Activated B cell treated with CpG ODN at 0.5 μM for 24 hours (primary cell): ENCODE measurements at places on chromosomes 7 and 10. TPM values are rescaled to one million over a fixed set of nuclear protein-coding genes. Genes with fewer than 3 reads are reported as not detected.
A peak's percentile ranks its signal among the peaks of the same experiment; 100 is the strongest.

- no peak for DNase-seq
- peaks cover 90% of the 10 kb centered on the region for H3K4me1 ChIP-seq
- H3K27ac ChIP-seq, result peak overlapping the region; percentile 95
- peak overlapping the region; percentile 80 for H3K4me3 ChIP-seq
- H3K27me3 ChIP-seq, result no peaks in the 10 kb centered on the region
These were observed 63.7 kb upstream of the IL6 start for GRCh38 chr7:22663357-22663718.

DNA sequence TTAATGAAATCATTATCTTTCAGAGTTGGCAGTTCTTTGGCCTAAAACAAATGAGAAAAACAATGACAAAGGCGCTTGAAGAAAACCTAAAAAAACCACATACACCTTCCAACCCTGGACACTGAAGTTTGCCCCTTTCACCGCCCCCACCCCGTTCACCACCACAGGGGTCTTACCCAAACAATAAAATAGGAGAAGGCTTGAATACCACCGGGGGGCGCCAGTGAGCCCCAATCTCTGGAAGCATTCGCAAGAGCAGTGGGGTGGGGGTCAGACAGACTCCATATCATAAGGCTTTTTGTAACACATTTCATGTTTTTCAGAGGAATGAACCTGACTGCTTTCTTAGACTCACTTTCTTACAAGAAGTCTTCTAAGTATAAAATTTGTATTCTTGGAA is 163.6 kb downstream of the PIP4K2A start:
- no peak overlapping the region for H3K27ac ChIP-seq
- peaks cover 68% of the 10 kb centered on the region for H3K36me3 ChIP-seq
- H3K27me3 ChIP-seq, result no peaks in the 10 kb centered on the region
- DNase-seq, result peak; percentile 50
- no peak overlapping the region for H3K4me3 ChIP-seq
- peaks cover 3% of the 10 kb centered on the region for H3K4me1 ChIP-seq

- H3K4me3 ChIP-seq, result no peak overlapping the region
- H3K36me3 ChIP-seq, result no peaks in the 10 kb centered on the region
- no peak overlapping the region for H3K27ac ChIP-seq
- no peak for DNase-seq
- peaks cover 40% of the 10 kb centered on the region for H3K27me3 ChIP-seq
These were observed 3.5 kb downstream of the NRCAM start for GRCh38 chr7:108452707-108453106.

- no peaks in the 10 kb centered on the region for H3K36me3 ChIP-seq
- H3K27ac ChIP-seq, result no peak overlapping the region
- no peak for DNase-seq
- H3K4me3 ChIP-seq, result no peak overlapping the region
These were observed 734.9 kb downstream of the NRG3 start for GRCh38 chr10:82609845-82610244.

GRCh38 chr7:106757846-106758245 is 96.9 kb upstream of the CCDC71L start:
- H3K4me3 ChIP-seq, result no peak overlapping the region
- H3K36me3 ChIP-seq, result no peaks in the 10 kb centered on the region
- H3K27ac ChIP-seq, result no peak overlapping the region
- no peak for DNase-seq
- H3K27me3 ChIP-seq, result no peaks in the 10 kb centered on the region

GRCh38 chr7:23012908-23013714 is 819 bp downstream of the HYCC1 start:
- no peak overlapping the region for H3K27ac ChIP-seq
- H3K4me3 ChIP-seq, result no peak overlapping the region
- DNase-seq, result peak; percentile 34
- peaks cover 40% of the 10 kb centered on the region for H3K4me1 ChIP-seq

- H3K27me3 ChIP-seq, result no peaks in the 10 kb centered on the region
- no peak for DNase-seq
- no peaks in the 10 kb centered on the region for H3K4me1 ChIP-seq
- H3K36me3 ChIP-seq, result no peaks in the 10 kb centered on the region
- no peak overlapping the region for H3K27ac ChIP-seq
These were observed 116.2 kb upstream of the MKX start for GRCh38 chr10:27861781-27862180.

GRCh38 chr10:35546824-35547225 is 58.3 kb upstream of the GJD4 start:
- peaks cover 51% of the 10 kb centered on the region for H3K36me3 ChIP-seq
- H3K4me1 ChIP-seq, result no peaks in the 10 kb centered on the region
- no peak overlapping the region for H3K4me3 ChIP-seq
- DNase-seq, result no peak
- no peak overlapping the region for H3K27ac ChIP-seq

DNA sequence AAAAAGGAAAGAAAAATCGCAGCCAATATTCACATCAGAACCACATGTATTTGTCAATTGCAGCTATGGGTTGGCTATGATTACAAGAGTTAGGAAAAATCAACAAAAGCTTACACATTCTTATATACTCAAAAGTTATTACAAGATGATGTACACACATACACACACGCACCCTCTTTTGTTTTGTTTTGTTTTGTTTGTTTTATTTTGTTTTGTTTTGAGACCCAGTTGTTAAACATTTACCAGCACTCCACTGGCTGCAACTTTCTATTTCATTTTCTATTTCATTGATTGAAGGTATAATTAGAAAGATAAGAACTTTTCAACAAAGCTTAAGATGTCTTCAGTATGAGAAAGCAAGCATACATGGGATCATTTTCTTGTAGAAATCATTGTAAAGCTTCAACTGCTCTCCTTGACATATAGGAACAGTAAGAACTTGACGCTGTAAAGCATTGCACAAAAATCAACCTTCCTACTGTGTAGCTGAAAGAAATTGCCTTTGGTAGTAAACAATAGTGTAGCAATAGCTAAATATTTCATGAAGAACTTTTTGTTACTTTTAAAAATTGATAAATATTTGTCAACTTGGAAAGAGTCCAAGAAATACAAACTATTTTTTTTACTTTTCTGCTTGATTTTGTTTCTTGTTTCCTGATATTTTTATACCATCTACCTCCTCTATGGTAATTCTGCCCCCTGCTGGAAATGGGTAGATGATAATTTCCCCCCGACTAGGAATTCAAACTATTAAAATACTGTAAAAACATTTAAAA is 205.9 kb downstream of the MBL2 start:
- DNase-seq, result no peak
- H3K27ac ChIP-seq, result no peak overlapping the region
- no peak overlapping the region for H3K4me3 ChIP-seq
- no peaks in the 10 kb centered on the region for H3K36me3 ChIP-seq
- H3K27me3 ChIP-seq, result no peaks in the 10 kb centered on the region

DNA sequence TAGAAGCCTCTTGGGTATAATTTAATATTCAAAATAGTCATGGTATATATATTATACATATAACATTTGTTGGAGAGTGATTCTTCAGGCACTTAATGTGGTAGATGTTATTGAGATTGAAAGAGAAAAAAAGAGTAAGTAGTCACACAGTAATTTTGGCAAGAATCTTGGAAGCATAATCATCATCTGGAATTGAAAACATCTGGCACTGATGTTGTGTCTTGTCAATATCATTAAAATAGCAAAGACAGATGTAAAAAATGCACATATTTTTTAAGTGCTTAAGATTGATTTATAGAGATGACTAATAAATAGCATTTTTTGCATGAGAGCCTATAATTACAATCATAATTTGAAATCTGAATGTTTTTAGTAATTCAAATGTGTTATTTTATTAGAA is 9.5 kb downstream of the SEMA3D start:
- H3K4me1 ChIP-seq, result no peaks in the 10 kb centered on the region
- H3K27me3 ChIP-seq, result no peaks in the 10 kb centered on the region
- H3K36me3 ChIP-seq, result peaks cover 7% of the 10 kb centered on the region
- H3K4me3 ChIP-seq, result no peak overlapping the region

GRCh38 chr10:125415006-125415633 is 254.8 kb upstream of the CTBP2 start:
- H3K4me1 ChIP-seq, result no peaks in the 10 kb centered on the region
- H3K4me3 ChIP-seq, result no peak overlapping the region
- no peak overlapping the region for H3K27ac ChIP-seq
- H3K36me3 ChIP-seq, result no peaks in the 10 kb centered on the region
- no peak for DNase-seq
- peaks cover 2% of the 10 kb centered on the region for H3K27me3 ChIP-seq

Gene HOGA1
- total RNA-seq, result not detected in 2 replicates

Gene WIPF3
- total RNA-seq, result not detected in 2 replicates

Gene BPGM
- total RNA-seq, result 10.1 and 10.2 TPM in 2 replicates
